Suppressor macrophage (primary cell): ENCODE measurements at places on chromosomes 3 and 15.

DNA sequence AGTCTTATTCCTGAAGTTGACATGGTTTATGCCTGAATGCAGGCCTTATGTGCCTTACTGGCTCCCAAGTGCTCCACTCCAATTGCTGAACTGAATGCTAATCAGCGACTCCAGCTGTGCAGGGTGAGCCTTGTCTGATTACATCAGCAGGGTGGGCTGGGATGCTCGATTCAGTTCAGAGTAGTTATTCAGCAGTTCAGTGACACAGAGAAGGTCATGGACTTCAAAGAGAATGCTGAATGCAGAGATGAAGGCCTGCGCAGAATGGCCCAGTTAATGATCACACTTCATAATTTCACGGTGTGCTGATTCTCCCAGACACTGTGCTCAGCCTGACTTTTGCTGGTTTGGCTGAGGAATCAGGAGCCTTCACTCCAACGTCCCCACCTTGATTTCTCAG is 63.6 kb downstream of the CLDN1 start:
- no peak for DNase-seq

DNA sequence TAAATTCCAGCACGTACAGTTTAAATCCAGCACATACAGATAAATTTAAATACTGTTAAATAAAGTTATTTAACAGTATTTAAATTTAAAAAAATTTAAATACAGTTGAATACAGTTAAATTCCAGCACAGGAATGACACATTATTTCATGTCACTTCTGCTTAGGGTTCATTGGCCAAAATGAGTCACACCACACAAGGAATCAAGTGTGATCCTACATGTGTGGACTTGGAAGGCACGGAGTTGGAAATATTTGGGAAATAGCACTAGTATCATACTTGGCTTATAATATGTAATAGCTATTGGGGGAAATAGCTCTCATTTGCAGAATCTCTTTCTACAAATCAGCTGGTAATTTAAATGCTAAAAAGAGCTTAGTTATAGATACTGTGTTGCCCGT is 10.6 kb downstream of the RAB7A start:
- no peak for DNase-seq

DNA sequence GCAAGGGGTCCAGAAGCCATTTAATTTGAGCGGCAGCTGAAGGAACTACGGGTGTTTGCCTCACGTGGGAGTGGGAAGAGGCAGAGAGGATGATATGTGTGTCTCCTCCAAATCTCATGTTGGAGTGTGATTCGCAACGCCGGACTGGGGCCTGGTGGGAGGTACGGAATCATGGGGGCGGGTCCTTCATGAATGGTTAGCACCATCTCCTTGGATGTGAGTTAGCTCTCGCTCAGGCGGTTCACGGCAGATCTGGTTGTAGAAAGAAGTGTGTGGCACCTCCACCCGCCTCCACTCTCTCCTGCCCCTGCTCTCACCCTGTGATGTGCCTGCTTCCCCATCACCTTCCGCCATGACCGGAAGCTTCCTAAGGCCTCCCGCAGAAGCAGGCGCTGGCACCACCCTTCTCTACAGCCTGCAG is 25.4 kb downstream of the XXYLT1 start:
- no peak for DNase-seq

- no peak for DNase-seq
These were observed 835 bp upstream of the GMPPB start for GRCh38 chr3:49724586-49724985.

DNA sequence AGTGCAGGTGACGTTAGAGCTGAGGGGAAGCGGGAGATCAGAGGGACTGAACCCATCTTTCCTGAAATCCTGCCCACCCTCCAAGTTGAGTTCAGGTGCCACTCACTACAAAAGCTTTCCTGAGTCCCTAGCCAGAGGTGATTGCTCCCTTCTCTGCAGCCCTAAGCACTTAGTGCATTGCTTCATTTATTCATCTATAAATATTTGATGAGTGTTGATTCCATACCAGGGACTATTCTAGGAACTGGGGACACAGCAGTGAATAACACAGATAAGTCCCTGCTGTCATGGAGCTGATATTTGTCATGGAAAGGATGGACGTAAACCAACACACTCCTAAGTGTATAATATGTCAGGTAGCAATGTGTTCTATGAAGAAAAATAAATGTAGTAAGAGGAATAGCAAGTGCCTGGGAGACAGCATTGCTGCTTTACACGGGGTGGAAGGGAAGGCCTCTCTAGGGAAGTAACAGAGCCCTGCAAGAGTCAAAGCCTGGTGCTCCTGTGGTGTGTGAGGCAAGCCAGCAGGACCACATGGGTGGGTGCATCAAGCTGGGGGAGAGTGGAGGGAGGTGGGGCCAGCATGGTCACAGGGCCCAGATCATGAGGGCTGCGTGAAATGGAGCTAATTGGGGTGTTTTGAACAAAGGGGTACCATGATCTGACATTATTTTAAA is 18.6 kb downstream of the ALPK3 start:
- peak; percentile 71 for DNase-seq

GRCh38 chr15:97989299-97989698 is 28.8 kb downstream of the ARRDC4 start:
- DNase-seq = no peak

DNA sequence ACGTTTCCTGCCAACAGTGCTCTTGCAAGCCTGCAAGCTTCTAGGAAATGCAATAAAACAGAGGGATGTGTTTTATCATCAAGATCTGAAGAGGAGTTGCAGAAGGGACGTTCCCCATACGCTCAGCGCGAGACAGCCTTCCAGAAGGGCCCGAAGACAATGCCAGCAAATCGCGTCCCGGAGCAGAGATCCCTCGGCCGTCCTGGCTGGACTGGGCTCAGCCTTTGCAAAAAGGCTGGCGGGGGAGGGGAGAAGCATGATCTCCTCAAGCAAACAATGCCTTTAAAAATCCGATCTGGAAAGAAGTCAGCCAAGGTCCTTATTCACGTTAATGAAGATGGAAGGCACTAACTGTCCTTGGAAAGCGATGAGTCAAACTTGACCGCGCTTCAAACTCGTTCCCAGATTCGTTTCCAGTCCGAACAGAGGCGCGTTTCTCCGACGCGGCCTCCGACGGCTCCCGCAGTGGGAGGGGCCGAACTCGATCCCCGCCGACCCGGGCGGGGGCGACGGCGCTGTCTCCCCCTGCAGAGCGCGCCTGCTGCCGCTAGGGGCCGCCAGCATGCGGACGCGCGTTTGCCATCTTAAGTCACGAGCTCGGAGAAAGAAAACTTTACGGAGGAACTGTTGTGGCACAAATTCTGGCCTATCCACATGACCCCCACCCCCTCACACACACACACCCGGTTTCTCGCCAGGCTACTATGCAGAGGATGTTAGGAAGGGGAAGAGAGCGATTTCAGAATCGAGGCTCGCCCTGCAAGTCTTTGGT is 5.5 kb downstream of the BCL6 start:
- peak; percentile 96 for DNase-seq

DNA sequence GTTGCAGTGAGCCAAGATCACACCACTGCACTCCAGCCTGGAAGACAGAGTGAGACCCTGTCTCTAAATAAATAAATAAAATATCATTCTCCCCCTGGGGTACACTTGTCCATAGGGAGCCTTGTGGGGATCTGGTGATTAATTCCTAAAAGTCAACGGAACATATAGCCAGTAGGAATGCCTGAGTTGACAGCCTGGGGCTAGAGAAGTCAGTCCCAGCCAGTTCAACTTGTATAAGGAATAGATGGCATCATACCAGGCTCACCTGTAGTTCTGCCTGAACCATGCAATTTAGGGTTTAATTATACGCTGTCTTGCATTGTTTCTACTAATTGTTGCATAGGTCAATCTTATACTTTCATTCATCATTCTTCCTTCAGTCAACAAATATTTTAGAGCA is 5.9 kb upstream of the BOC start:
- DNase-seq = no peak

GRCh38 chr3:142944342-142944741 is 19.1 kb downstream of the PAQR9 start:
- no peak for DNase-seq

- no peak for DNase-seq
These were observed 2.3 kb upstream of the BMF start for GRCh38 chr15:40110866-40111550.

DNA sequence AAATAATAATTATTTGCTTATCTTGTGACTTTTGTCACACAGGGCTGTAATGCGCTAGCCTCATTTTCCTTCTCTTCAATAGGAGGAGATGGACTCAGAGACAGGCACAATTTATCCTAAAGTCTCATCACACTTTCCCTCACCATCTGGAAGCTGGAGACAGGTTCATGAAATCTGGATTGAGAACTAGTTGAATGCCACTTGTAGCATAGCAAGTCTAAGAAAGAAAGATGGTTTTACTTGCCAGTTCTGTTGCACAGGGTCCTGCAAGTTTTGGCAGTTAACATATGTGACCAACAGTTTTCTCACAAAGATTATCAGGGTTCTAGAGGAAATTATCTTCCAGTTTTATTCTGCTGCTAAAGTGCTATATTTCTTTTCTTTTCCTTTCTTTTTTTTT is 9.0 kb upstream of the ZSCAN2 start:
- DNase-seq = no peak

DNA sequence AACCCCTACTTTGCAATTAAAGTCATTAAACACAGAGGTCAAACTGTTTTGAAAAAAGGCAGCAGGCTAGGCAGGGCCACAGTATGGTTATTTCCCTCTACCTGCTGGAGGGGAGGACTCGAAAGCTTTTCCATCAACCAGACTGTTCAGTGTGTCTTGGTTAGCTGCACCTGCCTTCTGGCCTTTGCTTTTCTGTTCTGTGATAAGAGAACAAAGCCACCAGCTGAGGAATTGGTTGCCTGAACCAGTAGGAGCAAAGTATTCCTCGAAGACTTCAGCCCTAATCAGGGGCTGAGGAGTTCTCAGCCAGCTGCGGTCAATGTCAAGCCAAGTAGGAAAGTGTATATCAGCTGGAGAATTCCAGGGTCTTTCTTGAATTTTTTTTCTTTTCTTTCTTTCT is 132.5 kb downstream of the SOX2 start:
- DNase-seq = no peak

GRCh38 chr3:194875581-194876402 is 190.1 kb downstream of the FAM43A start:
- no peak for DNase-seq

DNA sequence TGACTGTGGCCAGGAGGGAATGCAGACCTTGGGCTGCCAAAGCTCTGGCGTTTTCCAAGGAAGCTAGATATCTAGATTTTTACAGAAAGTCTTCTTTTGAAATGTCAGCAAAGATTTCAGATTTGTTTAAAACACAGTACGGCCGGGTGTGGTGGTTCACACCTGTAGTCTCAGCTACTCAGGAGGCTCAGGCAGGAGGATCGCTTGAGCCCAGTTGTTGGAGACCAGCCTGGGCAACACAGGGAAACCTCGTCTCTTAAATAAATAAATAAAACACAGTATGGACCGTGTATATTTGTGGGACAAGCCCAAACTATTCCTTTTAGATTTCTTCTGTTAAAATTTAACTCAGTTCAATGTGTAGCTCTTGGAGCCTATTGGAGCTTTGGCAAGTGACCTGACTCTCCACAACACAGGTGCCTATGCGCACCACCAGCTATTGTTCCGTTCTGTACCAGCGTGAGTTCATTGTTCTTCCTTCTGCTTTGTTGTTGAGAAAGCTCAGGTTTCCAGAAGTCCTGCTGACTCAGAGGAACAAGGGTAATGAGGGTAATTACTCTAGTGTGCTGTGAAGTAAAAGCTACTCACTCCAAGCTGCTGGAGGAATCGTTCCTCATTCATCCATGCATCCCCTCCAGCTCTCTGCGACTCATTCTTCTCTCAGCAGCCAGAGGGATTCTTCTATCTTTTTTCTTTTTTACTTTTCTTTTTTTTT is 73.1 kb upstream of the SLC6A6 start:
- DNase-seq = peak; percentile 69

- peak; percentile 77 for DNase-seq
These were observed 463 bp downstream of the TERC start for GRCh38 chr3:169764312-169764881.

- peak; percentile 85 for DNase-seq
These were observed 1.8 kb downstream of the ITIH1 start for GRCh38 chr3:52779011-52779836.

GRCh38 chr3:161171113-161171512 is 50.0 kb upstream of the NMD3 start:
- DNase-seq = peak; percentile 77

- DNase-seq = no peak
These were observed 163.5 kb downstream of the ABHD5 start for GRCh38 chr3:43854283-43854682.

DNA sequence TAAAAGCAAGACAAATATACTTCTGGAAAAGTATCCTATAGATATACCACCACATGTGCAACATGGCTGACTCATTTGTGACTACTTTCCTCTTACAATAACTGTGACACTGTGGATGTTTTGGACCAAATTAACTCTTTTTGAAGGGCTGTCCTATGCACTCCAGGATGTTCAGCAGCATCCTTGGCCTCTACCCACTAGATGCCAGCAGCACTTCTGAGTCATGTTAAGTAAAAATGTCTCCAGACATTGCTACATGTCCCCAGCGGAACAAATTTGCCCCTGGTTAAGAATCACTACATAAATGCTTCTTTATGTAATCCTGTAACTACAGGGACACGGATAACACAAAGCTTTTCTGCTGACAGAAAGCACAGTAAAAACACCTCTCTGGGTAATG is 32.0 kb downstream of the RUVBL1 start:
- DNase-seq = no peak

- no peak for DNase-seq
These were observed 169.1 kb downstream of the ULK4 start for GRCh38 chr3:41792806-41793205.

DNA sequence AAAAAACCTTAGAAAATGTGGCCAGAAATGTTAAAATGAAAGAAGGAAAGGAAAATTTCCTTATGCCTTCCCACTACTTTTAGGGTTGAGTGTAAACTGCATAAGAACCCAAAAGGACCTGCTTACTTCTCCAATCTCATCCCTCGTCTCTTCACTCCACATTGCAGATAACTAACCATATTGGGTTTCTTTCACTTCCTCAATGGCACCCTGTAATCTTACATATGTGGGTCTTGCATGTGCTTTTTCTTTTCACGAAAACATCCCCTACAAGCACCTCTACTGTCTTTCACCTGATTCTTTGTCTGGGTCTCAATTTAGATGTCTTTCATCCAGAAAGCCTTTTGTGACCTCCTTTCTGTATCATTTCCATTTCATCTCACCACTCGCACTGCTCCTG is 23.1 kb downstream of the EOMES start:
- no peak for DNase-seq

DNA sequence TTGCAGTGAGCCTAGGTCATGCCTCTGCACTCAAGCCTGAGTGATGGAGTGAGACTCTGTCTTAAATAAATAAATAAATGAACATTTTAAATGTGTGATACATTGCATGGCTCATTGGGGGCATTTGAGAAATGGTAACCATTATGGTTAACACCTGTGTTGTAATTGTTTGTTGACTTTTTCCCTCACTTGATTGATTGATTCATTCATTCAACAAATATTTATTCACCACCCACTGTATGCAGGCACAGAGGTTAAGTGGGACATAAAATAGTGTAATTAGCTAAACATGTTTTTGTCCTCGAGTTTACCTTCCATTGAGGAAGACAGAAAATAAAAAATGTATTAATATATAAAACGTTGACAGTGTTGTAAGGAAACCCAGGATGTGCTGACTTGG is 127.1 kb upstream of the ANKRD28 start:
- DNase-seq = no peak
